ENCODE measurements at places on chromosomes 1 and 21.

- no peak for DNase-seq
These were observed 4.3 kb downstream of the OSBPL9 start for GRCh38 chr1:51621161-51621560.

DNA sequence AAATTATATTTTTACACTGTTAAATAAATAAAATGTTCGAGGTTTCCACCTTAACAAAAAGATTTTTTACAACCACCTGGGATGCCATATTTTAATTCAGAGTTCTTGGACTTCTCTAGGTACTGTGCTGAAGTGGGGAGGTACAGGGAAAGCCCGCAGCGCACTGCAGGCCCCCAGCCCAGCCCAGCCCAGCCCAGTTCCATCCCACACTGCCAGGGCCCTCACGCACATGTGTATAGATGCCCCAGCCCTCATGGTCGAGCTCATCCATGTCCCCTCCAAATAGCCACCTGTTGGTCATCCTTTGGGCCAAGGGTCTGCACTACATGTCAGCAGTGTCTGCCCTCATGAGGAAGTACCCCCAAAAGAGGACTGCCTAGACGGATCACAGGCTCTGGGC lies 11.7 kb upstream of the MYOM3 start:
- DNase-seq, result no peak

- no peak for DNase-seq
These were observed 23.9 kb upstream of the SPRR2G start for GRCh38 chr1:153174624-153175023.

DNA sequence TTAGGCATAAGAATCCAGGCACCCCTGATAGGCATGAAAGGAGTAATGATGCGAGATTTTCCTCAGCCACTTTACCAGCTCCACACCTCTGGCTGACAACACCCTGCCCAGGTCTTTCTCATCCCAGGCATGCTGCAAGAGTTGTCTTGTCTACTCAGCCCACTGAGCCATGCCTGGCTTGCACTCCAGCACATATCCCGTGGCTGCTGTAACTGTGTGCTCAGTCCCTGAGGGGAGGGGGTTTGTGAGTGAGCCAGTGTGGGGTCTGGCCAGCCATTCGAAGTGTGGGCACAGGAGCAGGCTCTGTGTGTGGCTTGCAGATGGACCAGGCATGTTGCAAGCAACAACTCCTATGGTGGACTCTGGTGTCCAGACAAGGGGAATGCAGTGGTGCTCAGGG lies 529.6 kb downstream of the ADGRL2 start:
- no peak for DNase-seq

GRCh38 chr1:48127735-48128685 lies 94.5 kb upstream of the SLC5A9 start:
- DNase-seq, result no peak

GRCh38 chr1:198491028-198491427 lies 49.5 kb downstream of the ATP6V1G3 start:
- DNase-seq, result no peak

DNA sequence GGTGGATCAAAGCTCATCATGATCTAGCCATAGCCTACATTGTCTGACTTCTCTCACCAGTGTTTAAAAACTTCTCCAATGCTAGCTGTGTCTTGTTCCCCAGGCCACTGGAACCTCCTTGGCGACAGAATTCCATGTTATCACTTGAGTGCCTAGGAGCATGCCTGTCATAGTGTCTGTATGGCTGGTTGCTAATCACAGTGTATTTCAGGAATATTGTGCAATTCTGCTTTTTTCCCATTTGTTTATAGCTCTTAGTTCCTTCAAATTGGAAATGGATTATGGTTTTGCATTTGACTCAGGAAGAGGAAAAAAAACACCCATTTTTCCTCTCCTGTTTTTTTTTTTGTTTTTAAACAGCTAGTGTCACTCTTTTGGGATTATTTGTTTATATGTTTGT lies 25.5 kb downstream of the ROR1 start:
- DNase-seq, result no peak

- no peak for DNase-seq
These were observed 169.2 kb downstream of the APP start for GRCh38 chr21:26001356-26001755.

DNA sequence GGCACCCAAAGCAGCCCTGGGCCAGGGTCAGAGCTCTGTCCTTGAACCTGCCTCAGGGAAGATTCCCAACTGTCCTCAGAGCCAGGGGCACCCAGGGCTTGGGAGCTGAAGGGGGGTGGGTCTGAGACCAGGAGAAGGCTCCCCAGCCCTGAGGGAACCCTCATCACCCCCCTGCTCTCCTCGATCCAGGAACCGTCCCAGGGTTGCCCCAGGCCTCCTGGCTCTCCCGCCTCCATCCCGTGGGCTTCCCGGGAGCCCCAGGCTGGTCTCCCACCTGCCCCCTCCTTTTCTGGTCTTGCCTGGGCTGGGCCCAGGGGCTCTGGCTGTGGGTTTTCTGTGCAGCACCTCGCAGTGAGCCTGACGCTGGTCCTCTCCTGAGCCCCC lies 6.7 kb upstream of the SAMD11 start:
- DNase-seq, result no peak

GRCh38 chr1:232066521-232066920 lies 439.9 kb downstream of the DISC1 start:
- DNase-seq, result no peak
